ENCODE measurements at places on chromosomes 13 and 19.
A peak's percentile ranks its signal among the peaks of the same experiment; 100 is the strongest.

DNA sequence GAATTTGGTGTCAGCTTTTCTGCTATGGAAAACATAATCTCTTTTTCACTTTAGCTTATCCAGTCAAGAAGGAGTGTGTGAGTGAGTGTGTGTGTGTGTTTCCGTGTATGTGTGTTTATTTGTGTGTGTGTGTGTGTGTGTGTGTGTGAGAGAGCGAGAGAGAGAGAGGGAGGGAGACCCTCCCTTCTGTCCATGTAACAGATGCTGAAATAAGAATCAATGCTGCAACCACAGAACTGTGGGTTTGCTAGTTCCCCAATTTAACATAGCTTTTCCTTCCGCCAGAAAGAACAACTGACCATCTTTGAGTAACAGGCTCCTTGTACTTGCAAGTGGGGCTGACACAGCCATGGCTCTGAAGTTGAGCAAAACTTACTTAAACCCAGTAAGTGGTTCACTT, 5.2 kb downstream of the LCP1 start:
- no peak for DNase-seq

DNA sequence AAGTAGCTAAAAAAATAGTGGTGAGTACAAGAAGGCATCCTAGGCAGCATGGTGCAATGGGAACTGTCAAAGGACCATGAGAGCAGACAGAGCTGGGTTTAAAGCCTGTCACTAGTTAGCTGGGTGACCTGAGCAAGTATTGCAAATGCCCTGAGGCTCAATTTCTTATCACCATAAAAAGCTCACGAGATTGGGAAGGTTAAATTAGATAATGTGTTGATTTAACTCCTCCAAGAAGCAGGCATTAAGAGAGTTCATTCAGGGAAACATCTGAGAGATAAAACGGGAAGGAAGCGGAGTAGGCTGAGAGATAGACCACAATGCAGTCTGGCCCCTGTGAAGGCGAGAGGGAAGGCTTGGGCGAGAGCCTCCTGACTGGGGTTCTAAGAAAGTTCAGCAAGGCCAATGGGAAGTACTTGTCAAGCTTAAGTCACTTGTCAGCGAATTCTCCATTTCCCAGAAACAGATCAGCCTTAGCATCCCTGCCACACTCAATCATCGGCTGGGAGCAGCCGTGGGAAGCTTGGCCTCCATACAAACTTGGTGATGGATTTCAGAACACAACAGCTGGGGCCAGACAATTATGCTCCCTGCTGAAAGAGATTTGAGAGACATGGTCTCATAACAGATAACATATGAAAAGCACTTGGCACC, 105.5 kb downstream of the POU4F1 start:
- DNase-seq: peak; percentile 48

GRCh38 chr13:77460195-77460594, 75.3 kb upstream of the SCEL start:
- DNase-seq: no peak

GRCh38 chr19:47430041-47430802, 10.9 kb upstream of the MEIS3 start:
- DNase-seq: peak; percentile 44

DNA sequence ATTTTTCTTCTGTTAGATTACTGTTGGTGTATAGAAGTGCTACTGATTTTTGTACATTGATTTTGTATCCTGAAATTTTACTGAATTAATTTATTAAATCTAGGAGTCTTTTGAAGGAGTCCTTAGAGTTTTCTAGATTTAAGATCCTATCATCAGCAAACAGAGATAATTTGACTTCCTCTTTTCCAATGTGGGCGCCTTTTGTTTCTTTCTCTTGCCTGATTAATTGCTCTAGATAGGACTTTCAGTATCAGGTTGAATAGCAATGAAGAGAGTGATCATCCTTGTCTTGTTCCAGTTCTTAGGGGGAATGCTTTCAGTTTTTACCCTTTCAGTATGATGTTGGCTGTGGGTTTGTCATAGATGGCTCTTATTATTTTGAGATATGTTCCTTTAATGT, 5.6 kb upstream of the CD33 start:
- no peak for DNase-seq

- DNase-seq: no peak
Observed at GRCh38 chr19:44865196-44865767, 19.2 kb downstream of the NECTIN2 start.

GRCh38 chr13:27355894-27356293, 68.5 kb upstream of the GTF3A start:
- DNase-seq: no peak

- DNase-seq: no peak
Observed at GRCh38 chr19:47523473-47523872, 8.6 kb upstream of the NAPA start.

- DNase-seq: no peak
Observed at GRCh38 chr13:48858122-48858902, 117.4 kb upstream of the FNDC3A start.

GRCh38 chr13:36788276-36788675, 30.7 kb upstream of the RFXAP start:
- DNase-seq: no peak

- DNase-seq: no peak
Observed at GRCh38 chr13:82614086-82614485, 1268.2 kb downstream of the SLITRK1 start.

- DNase-seq: no peak
Observed at GRCh38 chr19:18975011-18975410, 34.0 kb upstream of the HOMER3 start.

GRCh38 chr13:49029570-49029969, 53.9 kb downstream of the FNDC3A start:
- DNase-seq: no peak

GRCh38 chr13:96104516-96104915, 14.6 kb downstream of the HS6ST3 start:
- DNase-seq: no peak

DNA sequence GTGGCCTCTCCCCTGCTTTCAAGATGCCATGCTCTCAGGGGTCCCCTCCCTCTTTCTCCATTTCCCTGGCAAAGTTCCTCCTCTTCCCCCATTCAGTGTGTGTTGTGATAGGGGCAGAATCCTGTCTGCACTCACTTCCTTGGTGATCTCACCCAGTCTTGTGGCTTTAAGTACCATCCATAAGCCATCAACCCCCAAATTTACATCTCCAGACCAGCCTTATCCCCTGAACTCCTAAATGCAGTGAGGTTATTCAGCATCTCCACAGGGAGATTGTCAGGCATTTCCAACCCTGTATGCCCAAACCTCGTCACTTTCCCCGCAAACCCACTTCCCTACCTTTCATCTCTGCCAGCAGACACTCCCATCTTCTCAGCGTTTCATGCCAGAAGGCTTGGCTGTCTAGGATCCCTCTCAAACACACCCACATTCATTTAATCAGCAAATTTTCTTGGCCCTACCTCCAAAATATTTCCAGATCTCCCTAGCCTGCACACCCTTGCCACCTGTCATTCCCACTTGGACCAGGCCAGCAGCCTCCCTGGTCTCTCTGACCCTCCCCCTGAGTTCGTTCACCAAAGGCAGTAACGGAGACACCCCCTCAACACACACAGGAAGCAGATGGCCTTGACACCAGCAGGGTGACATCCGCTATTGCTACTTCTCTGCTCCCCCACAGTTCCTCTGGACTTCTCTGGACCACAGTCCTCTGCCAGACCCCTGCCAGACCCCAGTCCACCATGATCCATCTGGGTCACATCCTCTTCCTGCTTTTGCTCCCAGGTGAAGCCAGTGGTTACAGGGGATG, at the start of gene HCST:
Gene HCST (plus strand): TSS at position 676 of the 808 bp plus-strand sequence. CDS start 65 bp downstream, at position 741.
- no peak for DNase-seq

DNA sequence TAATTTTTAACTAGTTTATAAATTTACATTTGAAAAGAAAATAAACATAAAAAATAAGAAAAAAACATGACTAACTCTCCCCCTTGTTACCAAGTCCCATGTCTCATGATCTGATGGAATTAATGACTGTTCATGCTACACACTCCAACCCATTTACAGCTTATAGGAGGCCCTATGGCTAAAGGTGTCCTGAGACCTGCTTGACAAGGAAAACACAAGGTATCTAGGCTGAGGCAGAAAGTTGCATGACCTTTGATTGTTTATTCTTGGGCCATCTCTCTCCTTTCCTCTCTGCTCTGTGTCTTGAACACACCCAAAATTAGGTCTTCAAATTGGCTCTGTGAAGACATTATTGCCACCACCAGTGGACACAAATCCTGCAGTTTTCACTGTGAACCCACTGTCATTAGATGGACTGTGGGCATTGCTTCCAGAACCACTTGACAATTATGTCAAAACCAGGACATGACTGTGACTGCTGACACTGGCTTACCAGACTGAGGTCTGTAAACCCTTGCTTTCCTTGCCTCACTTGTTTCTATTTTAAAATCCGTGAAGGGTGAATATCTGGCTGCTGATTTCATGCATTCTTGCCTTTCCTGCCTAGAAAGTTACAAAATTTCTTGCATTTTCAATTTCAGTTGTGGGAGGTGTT, 386.5 kb upstream of the SPRY2 start:
- DNase-seq: no peak

- no peak for DNase-seq
Observed at GRCh38 chr19:8698433-8699063, at the start of gene ACTL9. Gene ACTL9 (minus strand): TSS chr19:8698795. CDS start chr19:8698701, 94 bp downstream.

- DNase-seq: no peak
Observed at GRCh38 chr19:36564391-36564790, 8.7 kb downstream of the ZNF529 start.

- DNase-seq: no peak
Observed at GRCh38 chr13:44401577-44401976, 28.0 kb downstream of the SERP2 start.

DNA sequence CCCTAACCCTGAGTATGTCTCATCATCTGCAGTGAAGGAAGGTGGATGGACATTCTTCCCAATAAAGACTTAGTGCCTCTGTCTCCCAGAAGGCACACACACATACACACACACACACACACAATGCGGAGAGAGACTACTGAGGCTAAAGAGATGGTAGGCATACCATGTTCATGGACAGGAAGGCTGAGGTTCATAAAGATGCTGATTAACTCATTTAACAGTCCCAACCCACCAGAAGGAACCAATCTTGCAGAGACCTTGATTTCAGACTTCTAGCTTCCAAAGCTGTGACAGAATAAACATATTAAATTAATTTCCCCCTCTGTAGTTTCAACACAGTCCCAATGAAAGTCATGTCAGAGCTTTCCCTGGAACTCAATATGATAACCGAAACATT, 33.1 kb downstream of the ARRDC2 start:
- DNase-seq: no peak

- DNase-seq: no peak
Observed at GRCh38 chr19:50718255-50719118, 1.1 kb downstream of the SHANK1 start.

- no peak for DNase-seq
Observed at GRCh38 chr19:39590265-39590664, 12.1 kb upstream of the LGALS13 start.

GRCh38 chr19:7953060-7953459, 9.6 kb upstream of the TIMM44 start:
- DNase-seq: no peak

- no peak for DNase-seq
Observed at GRCh38 chr13:44523146-44524015, 52.7 kb downstream of the TSC22D1 start.

- no peak for DNase-seq
Observed at GRCh38 chr13:99717959-99718674, 216.8 kb downstream of the TM9SF2 start.

GRCh38 chr13:77113496-77113895, 86.5 kb upstream of the FBXL3 start:
- no peak for DNase-seq

DNA sequence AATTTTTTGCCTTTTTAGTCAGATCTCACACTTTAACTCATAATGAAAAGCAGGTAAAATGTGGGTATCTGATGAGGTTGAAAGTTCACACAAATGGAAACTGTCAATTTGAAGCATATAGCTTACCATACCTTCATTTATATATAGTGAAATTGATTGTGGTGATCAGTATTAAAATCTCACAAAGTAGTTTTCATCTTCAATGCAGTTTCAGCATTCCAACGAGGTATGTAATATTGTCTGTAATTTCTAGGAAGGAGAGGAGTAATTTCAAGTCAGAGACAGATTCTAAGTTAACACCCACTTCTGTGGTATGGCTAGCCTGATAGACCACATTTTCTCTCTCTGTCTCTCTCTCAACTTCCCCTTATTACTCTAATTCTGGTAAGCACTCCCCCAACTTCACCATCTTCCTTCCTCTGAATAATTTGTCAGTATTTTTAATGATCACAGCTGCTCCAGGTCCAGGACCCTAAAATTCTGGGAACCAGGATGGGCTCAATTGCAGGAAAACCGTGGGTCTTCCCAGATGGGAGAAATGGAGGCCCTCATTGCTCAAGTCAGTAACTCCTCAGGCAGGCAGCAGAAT, 455.7 kb downstream of the FGF9 start:
- no peak for DNase-seq

DNA sequence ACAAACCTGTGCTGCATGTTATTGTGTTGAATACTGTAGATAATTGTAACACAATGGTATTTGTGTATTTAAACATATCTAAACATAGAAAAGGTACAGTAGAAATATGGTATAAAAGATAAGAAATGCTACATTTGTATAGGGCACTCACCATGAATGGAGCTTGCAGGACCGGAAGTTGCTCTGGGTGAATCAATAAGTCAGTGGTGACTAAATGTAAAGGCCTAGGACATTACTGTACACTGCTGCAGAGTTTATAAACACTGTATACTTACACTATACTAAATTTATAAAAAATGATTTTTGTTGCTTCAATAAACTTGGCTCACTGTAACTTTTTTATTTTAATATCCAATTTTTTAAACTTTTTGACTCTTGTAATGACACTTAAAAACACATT, 34.4 kb downstream of the LMO7 start:
- no peak for DNase-seq

GRCh38 chr19:34084396-34085145, 87.7 kb upstream of the LSM14A start:
- DNase-seq: no peak

DNA sequence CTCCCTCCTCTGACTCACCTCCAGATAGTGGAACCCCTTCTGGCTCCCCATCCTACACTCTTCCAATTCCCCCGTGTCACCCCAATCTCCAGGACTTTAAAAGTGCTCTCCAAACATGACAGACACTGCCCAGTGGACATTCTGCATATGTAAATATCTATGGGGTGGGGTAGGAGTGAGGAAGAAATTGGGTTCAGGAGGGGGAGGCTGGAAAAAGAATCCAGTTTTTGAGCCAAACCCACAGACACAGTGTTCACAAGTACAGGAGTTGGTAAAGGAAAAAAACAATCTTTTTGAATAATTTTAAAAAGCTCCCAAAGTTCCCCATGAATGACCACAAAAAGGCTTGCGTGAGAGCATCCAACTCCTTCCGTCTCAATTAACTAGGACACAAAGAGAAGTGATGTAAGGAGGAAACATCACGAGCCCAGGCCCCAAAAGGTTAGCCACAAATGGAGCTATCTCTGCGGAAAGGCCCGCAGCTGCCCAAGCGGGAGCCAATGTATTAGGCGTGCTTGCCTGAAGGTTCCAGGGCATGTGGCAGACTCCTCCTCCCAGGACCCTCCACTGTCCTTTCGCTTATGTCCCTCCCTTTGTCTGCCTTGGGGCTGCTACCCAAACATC, 18.0 kb downstream of the ZC3H4 start:
- DNase-seq: no peak

Data from right hindlimb (tissue), 1 donor.